NCI-H2107 (cell line): ENCODE measurements at places on chromosomes 5 and 9.

DNA sequence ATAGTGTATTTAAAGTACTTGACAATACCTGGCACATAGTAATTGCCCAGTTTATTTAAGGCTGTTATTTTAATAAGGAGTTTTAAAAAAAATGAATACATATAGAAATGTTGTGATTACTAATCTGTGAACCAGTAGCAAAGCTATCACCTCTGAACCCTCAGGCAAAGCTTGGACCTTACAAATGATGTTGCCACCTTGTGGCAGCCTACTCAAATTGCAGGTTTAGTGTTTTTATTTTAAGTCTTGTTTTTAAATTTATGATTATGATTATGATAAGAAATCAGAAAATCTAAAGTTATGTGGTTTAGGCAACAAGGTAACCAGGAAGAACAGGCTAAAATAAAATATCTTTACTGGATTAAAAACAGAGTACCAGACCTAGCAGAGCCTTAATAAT lies 35.8 kb downstream of the PPARGC1B start:
- DNase-seq, result no peak

- DNase-seq, result no peak
These were observed 328.4 kb downstream of the EFNA5 start for GRCh38 chr5:107342371-107342770.

- no peak for DNase-seq
These were observed 5.7 kb downstream of the PCDHB4 start for GRCh38 chr5:141127305-141127704.

DNA sequence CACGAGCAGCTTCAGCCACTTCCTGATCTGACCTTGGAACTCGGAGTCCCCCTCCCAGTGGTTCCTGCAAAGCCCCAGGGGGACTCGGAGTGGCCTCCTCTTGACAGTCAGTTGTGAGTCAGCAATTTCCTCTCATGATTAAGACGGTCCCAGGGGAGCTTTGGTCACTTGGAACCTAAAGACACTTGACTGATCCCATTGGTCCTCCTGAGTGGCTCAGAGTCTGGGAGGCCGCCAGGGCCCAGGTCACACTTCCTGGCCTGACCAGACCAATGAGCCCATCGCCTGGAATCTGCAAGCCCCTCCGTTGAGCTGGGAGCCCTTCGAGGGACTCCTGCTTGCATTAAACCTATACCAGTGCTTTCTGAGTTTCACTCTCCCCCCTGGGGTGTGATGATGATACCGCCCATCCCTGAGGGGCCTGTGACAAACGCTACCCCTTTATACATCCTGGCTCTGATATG lies 29.1 kb downstream of the TSPAN17 start:
- DNase-seq, result no peak

DNA sequence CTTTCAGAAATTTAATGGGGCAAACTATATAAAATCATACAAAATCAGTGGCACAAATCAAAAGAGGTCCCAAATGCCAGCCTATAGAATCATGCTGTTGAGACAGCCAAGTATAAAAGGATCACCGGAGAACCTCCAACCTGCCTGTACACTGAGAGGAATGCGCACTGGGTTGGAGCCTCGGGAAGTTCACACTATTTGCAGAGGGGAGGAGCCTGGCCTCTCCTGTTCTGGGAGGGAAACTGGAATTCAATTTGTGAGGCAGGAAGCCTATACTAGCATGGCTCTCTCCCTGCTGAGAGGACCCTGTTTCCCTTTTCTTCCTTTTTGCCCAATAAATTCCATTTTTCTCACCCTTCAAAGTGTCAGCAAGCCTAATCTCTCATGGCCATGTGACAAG lies 406.0 kb downstream of the HINT1 start:
- no peak for DNase-seq

DNA sequence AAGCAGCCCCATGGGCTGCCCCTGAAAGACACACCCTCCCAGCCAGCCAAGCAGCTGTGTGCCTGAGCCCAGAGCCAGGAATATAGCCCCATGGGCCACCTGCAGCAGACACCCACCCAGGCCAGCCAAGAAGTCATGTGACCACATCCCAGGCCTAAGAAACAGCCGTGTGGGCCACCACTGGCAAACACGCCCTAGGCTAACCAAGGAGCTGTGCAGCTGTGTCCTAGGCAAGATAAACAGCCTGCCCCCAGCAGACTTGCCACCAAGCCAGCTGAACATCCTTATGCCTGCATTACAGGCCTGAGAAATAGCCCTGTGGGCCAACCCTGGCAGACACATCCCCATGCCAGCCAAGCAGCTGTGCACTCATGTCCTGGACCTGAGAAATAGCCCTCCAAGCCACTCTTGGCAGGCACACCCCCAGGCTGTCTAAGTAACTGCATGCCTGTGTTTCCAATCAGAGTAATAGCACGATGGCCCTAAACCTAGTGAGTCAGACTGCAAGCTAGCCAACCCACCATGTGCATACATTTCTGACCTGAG lies 143.0 kb downstream of the ADAMTS6 start:
- no peak for DNase-seq

DNA sequence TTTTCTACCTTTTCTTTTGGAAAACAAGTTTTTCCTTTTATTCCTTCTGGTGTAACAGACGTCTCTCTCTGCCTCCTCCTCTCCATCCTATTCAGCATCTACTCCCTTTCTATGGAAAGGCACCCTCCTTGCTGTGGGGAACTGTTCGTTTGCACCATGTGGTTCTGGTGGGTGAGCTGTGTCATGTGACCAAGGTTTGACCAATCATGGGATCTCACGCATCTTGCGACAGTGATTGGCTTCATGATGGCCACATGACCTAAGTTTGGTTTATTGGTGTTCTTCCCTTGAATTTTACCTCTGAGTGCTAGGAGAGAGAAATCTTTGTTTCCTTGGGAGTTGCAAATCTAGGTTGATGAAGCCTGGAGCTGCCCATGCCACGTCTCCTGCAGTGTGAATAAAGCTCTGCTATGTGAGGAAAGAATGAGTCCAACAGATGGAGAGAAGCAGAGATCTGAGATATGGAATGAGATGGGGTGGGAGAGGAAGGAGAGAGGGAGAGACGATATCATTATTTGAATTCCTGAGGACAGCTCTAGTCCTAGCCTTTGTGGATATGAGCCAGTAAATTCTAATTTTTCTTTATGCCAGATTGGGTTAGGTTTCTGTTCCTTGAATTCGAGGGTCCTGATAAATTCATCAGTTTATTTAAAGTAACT lies 178.8 kb upstream of the IL12B start:
- no peak for DNase-seq

DNA sequence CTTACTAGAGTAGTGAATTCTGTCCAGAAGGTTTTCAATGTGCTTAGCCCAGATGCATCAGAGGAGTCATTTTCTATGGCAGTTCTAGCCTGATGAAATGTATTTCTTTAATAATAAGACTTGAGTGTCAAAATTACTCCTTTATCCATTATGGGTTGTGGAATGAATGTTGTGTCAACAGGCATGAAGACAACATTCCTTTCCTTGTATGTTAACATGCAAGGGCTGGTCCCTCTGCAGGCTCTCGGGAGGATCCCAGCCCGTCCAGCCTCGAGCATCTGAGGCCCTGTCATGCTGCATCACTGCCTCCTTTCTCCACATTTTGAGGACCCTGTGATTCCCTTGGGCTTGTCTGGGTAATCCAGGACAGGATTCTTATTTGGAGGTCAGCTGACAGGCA lies 42.9 kb upstream of the FAM120AOS start:
- DNase-seq, result no peak

GRCh38 chr5:149730620-149731331 lies 666 bp downstream of the PPARGC1B start:
- DNase-seq, result no peak

DNA sequence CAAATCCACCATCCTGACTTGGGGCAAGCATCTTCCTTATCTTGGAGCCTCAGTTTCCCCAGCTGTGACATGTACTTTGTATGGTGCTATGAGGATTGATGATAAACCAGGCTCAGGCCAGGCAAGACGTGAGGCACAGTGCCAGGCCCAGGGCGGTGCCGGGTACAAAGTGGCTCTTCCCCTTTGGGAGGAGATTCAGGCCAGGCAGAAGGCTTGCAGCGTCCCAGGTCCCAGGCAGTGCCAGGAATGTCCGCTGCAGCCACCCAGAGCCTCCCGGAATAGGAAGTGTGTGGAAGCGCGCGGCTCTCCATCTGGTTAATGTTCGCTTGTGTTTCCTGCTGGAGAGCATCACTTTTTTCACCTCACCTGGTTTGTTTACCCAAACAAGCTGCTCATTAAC lies 12.6 kb upstream of the DENND1A start:
- DNase-seq, result no peak

DNA sequence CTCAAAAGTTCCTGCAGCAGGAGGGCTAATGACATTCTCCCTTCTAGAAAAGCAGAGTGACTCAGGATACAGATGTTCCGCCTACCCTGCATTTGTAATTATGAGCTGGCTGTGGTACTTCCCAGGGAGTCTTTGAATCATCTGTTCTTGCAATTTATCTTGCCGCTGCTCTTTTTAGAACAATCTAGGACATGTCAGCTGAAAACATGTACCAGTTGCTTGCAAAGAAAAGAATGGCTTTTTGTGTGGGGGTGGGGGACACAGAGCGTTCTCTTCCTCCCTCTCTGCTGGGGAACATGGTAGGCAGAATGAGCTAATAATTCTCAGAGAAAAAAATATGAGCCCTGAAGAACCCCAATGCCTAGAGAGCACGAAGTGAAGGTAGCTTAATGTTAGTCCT lies 51.7 kb upstream of the TUT7 start:
- DNase-seq, result no peak

GRCh38 chr5:25345240-25345771 lies 700.5 kb upstream of the CDH10 start:
- no peak for DNase-seq

- DNase-seq, result no peak
These were observed 34.3 kb downstream of the ZNF462 start for GRCh38 chr9:106897236-106897635.

DNA sequence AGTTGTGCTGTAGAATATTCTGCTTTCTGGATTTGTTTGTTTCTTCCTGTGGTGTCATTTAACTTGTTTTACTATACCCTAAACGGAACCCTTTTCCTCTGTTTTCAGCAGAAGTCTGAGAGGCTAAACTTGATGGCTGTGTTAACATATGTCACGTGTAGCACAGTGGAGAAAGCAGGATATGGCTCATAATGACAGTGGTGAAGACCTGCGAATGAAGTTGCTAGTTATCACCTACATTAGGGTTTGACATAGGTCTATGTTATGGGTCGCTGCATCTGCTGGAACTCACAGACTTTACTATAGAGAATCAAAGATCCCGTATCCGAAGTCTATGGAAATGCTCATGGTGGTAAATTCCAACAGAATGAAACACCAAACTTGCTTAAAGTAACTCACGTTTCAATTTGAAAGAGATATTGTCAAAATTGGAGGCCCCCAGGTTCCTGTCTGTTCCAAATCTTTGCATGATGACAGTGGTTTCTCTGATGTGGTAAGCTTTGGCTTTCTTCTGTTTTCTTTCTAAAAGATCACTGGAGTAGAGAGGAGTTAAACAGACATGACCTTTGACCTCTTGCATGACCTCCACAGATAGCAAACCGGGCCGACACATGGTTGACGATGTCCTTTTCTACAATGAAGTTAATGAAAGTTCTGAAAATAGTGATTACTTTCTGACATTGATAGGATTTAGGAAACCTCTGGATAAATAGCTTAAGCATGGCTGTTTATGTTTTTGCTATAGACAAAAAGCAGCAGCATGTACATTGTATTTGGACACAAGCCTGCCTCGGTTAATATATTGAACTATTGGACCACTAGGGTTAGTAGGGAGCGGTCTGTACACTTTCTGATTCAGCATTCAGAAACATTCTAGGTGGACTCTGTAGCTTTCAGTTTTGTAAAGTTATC lies 3.1 kb upstream of the CATSPER3 start:
- no peak for DNase-seq

- no peak for DNase-seq
These were observed 46.2 kb downstream of the RECK start for GRCh38 chr9:36082931-36083330.

DNA sequence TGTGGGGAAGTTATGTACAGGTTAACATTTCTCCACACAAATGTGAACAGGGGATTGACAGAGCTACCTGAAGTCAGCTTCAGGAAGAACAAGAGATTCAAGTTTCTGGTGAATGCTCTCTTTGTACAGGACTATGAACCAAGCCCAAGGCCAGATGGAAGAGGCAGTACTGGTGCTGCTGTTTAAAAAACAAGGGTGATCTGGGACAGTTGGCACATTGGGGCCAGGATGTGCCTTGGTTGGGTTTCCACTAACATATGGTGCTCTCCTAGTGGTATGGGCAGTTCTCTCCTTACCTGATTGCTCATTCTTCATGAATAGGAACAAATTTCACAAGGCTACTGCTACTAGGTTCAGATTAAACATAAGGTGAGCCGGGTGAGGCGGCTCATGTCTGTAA lies 40.0 kb downstream of the MTMR12 start:
- DNase-seq, result no peak

GRCh38 chr9:27688954-27689353 lies 115.7 kb upstream of the C9orf72 start:
- no peak for DNase-seq

- no peak for DNase-seq
These were observed 96.5 kb upstream of the ERCC6L2 start for GRCh38 chr9:95778957-95779356.

GRCh38 chr9:70921136-70921535 lies 200.3 kb downstream of the TRPM3 start:
- no peak for DNase-seq

GRCh38 chr9:134236001-134236421 lies 71.6 kb upstream of the RNU6ATAC start:
- no peak for DNase-seq

DNA sequence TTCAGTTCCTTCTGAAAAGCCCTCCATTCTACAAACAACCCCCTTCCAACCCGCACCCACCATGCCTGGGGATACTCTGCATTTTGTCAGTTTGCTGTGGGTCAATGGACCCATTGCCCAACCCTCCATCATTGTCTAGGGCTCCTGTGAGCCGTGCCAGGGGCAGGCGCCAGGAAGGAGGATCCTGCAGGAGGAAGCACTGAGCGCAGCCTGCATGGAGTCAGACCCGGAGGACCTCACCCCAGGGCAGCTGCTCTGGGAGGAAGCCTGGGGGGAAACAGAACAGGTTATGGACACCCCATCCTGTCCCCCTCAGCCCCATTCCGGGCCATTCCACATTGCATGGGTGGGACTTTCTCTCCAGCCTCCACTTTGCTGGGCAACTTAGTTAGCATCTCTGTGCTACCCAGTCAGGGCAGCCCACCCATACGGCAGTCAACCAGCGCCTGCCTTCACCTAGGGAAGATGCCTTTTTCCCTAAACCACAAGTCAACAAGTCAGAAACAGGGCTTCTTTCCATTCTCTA lies 48.6 kb upstream of the VDAC1 start:
- no peak for DNase-seq

GRCh38 chr9:112377087-112377486 lies 2.8 kb upstream of the HSDL2 start:
- DNase-seq, result no peak

DNA sequence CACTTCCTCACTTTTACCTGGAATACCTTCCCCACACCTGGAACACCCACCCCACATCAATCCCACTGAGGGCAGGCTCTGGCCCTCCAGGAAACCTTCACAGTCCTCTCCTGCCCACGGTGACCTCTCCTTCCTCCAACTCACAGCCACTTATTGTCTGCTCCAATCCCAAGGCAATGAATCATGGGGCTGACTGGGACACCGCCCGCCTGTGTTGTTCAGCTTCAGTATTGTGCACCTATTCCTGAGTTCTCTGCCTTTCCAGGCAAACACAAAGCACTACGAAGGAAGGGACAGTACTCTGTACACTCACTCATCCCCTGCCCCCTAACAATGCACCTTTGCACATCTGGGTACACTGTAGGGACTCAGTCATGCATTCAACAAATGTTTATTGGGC lies 7.3 kb downstream of the PCDH1 start:
- no peak for DNase-seq

GRCh38 chr5:6408627-6409446 lies 30.5 kb upstream of the MED10 start:
- no peak for DNase-seq
